ENCODE measurements at places on chromosomes 5 and 9.

DNA sequence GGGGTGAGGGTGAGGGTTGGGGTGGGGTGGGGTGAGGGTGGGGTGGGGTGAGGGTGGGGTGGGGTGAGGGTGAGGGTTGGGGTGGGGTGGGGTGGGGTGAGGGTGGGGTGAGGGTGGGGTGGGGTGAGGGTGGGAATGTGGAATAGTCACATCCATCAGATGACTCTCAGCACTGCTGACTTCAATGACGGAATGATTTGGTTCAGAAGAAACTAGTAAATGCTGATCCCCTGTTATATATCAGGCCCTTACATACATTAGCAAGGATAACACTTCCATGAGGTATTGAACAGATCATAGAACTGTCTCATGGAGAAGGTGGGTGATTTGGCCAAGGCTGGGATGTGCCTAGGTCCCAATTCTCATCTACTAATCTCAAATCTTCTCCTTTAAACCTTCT, 24.5 kb upstream of the C5orf47 start:
- no peak for DNase-seq

DNA sequence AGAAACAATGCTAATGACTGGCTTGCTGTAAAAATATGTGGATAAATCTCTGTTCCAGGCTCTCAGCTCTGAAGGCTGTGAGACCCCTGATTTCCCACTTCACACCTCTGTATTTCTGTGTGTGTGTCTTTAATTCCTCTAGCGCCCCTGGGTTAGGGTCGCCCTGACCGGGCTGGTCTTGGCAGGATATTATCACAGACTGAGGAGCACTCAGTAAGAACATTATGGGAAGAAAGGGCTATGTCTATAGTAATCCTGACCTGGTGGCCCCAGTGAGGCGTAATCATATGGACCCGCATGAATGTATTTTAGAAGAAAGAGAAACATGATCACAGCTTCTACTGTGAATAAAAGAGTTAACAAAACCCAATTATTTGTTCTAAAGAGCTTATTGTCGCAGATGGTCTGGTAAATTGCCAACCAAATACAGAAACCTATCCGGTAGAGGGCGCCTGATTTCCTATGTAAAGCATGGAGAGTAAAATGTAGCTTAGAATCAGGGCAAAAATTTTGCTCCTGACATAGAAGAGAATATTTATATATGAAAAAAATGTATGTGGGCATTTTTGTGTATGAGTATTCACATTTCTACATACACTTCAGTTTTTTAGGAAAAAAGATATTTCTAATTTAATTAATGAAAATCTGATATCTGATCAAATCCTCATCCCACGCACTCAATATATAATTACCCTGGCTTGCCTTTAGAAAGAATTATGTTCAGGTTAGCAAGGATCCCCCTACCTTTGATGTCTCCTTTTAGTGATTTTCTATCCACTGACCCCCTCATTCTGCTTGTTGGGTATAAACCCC, 5.8 kb upstream of the IFNA1 start:
- DNase-seq: no peak

- DNase-seq: no peak
Observed at GRCh38 chr5:157952374-157952685, 93.4 kb upstream of the CLINT1 start.

- peak; percentile 48 for DNase-seq
Observed at GRCh38 chr9:133795049-133795448, 56.9 kb upstream of the SARDH start.

- DNase-seq: no peak
Observed at GRCh38 chr5:55454282-55454681, 80.5 kb downstream of the PLPP1 start.

DNA sequence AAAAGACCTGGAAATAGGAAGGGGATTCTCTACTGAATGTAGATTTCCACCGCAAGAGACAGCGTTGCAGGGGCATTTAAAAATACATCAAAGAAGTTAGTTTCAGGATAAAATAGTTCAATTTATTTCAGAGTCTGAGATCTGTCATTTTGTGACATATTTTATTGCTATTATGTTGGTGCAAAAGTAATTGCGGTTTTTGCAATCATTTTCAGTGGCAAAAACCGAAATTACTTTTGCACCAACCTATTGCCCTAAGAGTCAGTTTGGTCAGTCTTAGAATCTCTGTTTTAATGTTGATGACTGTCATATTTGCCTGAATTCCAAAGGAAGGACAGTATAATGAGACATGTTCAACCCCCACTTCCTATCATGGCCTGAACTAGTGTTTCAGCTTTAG, 219.5 kb upstream of the CDH10 start:
- DNase-seq: no peak

DNA sequence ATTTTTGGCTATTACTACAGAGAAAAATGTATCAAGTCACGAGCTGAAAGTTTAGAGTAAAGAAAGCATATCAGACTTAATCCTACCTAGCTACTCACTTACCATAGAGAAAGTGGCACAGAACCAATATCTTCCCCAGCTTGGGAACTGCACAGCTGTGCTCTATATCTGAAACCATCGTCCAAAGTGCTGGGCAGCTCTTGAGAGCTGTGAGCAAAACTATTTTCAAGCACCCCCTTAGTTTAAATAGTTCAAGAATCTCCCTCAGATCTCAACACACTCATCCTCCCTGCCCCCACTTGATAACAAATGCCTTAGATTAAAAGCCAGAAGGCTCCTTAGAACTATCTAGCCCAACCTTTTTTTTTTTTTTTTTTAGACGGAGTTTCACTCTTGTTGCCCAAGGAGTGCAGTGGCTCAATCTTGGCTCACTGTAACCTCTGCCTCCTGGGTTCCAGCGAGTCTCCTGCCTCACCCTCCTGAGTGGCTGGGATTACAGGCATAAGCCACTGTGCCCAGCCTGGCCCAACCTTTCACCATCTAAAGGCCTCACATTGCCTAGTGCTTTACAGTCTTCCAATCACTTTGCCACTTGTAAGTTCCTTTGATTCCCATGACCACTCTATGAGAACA, 94.2 kb upstream of the APC start:
- no peak for DNase-seq

DNA sequence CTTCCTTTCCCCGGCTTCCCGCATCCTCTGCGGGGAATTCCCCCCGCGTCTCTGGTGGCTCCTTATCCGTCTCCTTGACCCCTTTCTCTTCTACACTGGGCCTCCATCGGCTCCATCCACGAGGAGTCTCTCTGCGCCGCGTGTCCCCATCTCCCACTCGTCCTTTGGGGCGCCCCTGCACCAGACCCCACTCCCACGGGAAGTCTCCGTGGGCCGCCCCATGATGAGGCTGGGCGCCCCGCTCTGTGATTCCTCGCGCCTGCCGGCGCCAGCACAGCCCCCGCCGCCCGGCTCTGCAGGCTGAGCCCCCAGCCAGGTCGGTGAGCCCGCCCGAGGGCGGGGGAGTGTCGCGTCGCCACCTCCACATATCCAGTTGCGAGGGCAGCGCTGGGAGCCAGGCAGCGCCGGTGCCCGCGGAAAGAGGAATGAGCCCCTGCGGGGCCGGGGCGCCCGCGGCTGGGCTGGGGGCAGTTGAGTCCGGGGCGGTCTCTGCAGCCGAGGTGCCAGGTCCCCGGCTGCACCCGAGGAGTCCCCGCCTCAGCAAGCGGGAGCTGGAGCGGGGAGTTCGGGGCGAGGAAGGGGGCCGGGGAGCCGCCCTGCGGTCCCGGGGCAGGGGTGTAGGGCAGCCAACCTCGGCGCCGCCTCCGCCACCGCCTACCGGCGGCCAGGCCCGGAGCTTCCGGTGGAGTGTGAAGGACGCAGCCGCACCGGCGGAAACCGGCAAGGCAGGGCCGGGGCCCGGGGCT, 2.1 kb upstream of the TRAF1 start:
- DNase-seq: peak; percentile 66

GRCh38 chr9:113657765-113658544, 194.4 kb downstream of the RGS3 start:
- peak; percentile 88 for DNase-seq

- no peak for DNase-seq
Observed at GRCh38 chr5:135262364-135262763, 136.7 kb downstream of the MACROH2A1 start.

GRCh38 chr5:60843386-60843935, 608 bp downstream of the ELOVL7 start:
- DNase-seq: peak; percentile 73

- DNase-seq: no peak
Observed at GRCh38 chr9:78300209-78300608, 3.3 kb downstream of the PSAT1 start.

DNA sequence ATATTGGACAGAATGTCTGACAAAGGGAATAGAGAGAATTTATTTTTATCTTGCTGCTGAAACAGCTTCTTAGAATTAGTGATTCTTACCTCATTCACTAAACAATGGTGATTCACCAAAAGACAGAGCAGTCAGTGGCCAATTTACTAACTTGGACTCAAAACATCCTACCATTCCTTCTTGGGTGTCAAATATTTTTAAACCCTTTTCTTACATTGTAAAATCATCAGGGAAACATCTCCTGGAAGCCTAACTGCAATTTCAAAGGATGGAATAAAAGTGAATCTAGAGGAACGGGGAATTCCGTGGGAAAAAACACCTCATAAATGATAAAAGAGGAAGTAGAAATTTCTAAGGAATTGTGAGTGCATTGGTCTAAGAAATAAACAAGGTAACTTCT, 97.7 kb downstream of the LHFPL2 start:
- DNase-seq: no peak

GRCh38 chr5:135313405-135313804, 85.6 kb downstream of the MACROH2A1 start:
- no peak for DNase-seq

DNA sequence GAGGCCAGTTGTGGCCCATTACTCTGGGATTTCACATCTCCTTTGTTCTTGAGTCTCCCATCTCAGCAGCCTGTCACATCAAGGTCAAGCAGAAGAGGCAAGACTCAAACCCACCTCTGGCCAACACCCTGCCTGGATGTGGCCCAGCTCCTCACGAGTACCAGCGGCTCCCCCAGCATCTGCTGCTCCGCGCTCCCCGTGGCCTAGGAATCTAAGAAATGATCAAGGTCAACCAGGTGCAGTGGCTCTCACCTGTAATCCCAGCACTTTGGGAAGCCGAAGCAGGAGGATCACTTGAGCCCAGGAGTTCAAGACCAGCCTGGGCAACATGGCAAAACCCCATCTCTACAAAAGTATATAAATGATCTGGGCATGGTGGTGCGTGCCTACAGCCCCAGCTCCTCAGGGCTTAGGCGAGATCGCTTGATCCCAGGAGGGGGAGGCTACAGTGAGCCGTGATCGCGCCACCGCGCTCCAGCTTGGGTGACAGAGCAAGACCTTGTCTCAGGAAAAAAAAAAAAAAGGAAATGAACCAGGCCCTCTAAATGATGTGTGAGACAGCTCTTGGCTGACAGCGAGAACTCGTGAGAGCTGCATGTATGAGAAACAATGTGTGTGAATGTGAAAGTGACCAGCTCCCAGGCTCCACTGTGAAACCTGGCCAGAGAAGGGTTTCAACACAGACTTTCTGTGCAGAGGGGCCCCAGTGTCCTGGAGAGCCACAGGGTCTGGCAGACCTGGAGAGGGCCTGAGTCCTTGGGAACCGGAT, 61.6 kb upstream of the ANGPTL2 start:
- DNase-seq: no peak

- no peak for DNase-seq
Observed at GRCh38 chr5:11234501-11234911, 473.5 kb upstream of the DAP start.

GRCh38 chr5:72661405-72661804, 154.2 kb upstream of the ZNF366 start:
- no peak for DNase-seq

- no peak for DNase-seq
Observed at GRCh38 chr5:74888117-74888516, 21.9 kb upstream of the FAM169A start.

DNA sequence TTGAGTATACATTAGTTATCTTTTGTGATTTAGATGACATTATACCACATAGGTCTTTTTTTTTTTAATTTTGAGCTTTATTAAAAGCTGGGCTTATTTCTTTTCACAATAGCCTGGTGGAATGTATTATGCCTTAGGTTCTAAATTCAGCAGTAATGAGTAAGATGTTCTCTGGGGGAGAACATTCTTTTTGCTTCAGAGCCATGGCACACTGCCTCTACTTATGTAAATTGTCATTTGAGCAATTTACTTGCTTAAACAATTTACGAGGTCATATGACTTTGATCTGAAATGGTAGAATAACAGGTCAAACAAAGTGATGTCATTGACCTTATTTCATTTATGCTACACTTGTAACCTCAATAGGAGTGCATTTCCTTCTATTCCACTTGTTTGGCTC, 154.2 kb downstream of the FOCAD start:
- DNase-seq: no peak

DNA sequence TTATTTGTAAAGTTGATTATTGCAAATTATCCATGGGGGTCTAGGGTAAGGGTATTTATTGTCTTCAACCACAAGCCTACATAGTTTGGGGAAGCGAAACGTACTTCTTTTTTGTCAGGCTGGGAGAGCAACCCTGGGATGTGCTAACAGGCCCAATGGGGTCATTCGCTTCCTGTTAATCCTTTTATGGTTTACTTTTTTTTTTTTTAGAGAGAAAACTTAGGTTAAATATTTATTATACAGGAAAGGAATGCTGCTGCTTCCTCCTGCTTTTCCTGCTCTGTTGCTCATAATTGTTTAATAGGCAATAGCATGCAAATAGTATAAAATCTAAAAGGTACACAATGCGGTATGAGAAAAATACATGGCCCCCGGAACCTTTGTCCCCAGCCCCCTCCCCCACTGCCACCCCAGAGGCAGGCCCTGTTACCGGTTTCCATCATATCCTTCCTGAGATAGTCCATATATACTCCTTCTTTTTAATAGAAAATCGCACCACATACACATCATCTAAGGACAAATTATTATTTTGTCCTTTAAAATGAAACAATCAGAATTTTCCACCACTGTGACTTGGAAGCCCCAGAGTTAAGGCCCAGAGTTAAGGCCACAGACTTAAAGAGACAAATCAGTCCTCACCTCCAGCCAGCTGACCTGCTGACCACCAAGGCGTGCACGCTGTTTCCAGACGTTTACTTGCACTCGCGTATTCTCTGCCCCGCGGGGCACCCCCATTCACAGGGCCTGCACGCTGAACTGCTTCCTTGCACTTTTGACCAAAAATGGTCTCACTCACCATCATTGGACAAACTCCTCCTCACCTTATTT, 83.9 kb downstream of the NDFIP1 start:
- peak; percentile 70 for DNase-seq

DNA sequence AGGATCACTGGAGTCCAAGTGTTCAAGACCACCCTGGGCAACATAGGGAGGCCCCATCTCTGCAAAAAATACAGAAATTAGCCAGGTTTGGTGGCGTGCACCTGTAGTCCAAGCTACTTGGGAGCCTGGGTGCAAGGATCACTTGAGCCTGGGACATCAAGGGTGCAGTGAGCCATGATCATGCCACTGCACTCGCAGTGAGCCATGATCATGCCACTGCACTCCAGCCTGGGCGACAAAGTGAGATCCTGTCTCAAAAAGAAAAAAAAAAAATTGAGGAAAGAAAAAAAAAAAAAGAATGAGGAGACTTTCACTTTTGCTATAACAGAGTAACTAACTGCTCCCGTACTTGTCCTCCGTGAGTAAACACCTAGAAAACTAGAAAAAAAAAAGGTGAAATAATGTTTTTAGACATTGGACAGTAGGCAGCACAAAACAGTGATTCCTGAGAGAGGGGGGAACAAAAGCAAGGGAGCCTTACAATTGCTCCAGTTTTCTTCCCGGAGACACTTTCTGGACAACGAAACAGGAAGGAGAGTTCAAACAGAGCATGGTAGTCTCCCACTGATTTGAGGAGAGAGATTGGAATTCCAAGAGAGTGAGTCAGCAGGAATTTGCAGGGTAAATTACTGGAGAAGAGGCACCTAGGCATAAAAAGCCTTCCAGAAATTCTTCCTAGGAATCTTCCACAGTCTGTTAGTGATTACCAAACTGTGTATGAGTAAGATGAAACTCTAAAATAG, 6.9 kb upstream of the ZBTB5 start:
- peak; percentile 74 for DNase-seq

- DNase-seq: no peak
Observed at GRCh38 chr9:133607976-133608375, 1.2 kb downstream of the FAM163B start.

All from T47D (cell line).